Adrenal gland (tissue), 19 donors: ENCODE measurements at places on chromosomes 11 and 22.

GRCh38 chr11:94876645-94877442 lies 96.5 kb downstream of the CWC15 start:
- peaks cover 24% of the 10 kb centered on the region for H3K4me1 ChIP-seq
- H3K36me3 ChIP-seq: no peaks in the 10 kb centered on the region
- no peak overlapping the region for H3K27ac ChIP-seq
- H3K4me3 ChIP-seq: no peak overlapping the region

DNA sequence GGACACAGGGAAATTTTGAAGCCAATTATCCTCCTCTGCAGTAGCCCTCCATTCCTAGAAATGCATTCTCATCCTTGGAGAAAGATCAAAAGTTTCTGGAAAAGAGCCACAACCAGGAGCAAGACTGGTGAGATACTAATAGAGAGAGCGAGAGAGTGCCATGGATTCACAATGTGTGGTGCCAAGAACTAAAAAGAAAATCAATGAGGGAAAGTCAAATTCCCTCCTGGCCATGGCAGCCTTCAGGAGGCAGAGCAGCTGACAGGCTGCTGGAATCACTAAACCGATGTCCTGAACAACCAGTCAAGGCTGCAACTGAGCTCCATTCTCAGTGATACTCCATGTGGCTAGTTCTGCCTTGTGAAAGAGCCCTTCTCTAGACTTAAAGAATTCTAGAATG lies 561.0 kb downstream of the SOX6 start:
- DNase-seq: no peak
- no peak overlapping the region for H3K27ac ChIP-seq
- H3K4me1 ChIP-seq: no peaks in the 10 kb centered on the region
- H3K4me3 ChIP-seq: no peak overlapping the region
- H3K36me3 ChIP-seq: no peaks in the 10 kb centered on the region
- H3K27me3 ChIP-seq: no peaks in the 10 kb centered on the region

GRCh38 chr11:73538381-73538872 lies 59.5 kb downstream of the FAM168A start:
- no peak overlapping the region for H3K4me3 ChIP-seq
- H3K4me1 ChIP-seq: peaks cover 5% of the 10 kb centered on the region
- H3K27me3 ChIP-seq: no peaks in the 10 kb centered on the region
- H3K27ac ChIP-seq: no peak overlapping the region
- no peaks in the 10 kb centered on the region for H3K36me3 ChIP-seq

DNA sequence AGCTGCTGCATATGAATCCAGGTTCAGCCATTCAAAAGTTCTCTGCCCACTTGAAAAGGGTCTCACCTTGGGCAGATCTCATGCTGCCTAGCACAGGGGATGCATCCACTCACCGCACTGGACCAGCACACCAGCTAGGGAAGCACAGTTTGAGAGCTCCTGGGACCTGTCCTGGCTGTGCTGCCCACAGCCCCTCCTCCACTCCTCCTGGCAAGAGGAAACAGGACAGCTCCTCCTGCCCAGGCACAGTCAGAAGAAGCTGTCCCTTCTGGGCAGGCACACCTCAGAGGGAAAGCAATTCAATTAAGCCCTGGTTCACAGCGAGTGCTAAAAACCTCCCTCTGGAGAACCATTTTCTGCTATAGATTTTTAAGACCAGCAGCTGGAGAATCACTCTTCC lies 146.7 kb downstream of the ST3GAL4 start:
- H3K4me3 ChIP-seq: no peak overlapping the region
- no peak for DNase-seq
- H3K4me1 ChIP-seq: no peaks in the 10 kb centered on the region
- peaks cover 4% of the 10 kb centered on the region for H3K27me3 ChIP-seq
- H3K36me3 ChIP-seq: no peaks in the 10 kb centered on the region

- peaks cover 3% of the 10 kb centered on the region for H3K4me1 ChIP-seq
- H3K4me3 ChIP-seq: no peak overlapping the region
- no peaks in the 10 kb centered on the region for H3K36me3 ChIP-seq
- no peak overlapping the region for H3K27ac ChIP-seq
Measured at GRCh38 chr11:68950270-68950669, 30.5 kb downstream of the MRGPRD start.

- no peaks in the 10 kb centered on the region for H3K36me3 ChIP-seq
- H3K27me3 ChIP-seq: no peaks in the 10 kb centered on the region
- no peak overlapping the region for H3K4me3 ChIP-seq
- no peak for DNase-seq
Measured at GRCh38 chr11:41301023-41301422, 158.4 kb downstream of the LRRC4C start.

DNA sequence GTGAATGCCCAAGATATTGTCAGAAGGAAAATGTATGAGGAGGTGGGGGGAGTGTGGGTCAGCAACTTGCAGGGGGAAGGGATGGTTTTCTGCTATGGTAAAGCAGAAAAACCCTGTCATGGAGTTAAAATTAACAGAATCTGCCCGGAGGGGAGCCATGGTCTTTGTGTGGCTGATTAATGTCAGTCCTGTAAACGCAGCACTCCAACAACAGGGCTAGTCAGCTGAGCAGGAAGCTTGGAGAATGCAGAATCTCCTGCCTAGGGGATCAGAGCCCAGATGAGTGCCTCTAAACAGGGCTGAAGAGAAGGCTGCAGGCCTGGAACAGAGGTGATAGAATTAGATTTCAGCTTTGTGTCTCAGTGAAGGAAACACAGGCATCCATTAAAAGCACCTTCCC lies 140.9 kb upstream of the MTNR1B start:
- no peaks in the 10 kb centered on the region for H3K36me3 ChIP-seq
- H3K27me3 ChIP-seq: no peaks in the 10 kb centered on the region
- no peak overlapping the region for H3K27ac ChIP-seq
- H3K4me1 ChIP-seq: no peaks in the 10 kb centered on the region
- no peak overlapping the region for H3K4me3 ChIP-seq

- H3K36me3 ChIP-seq: no peaks in the 10 kb centered on the region
- H3K4me3 ChIP-seq: no peak overlapping the region
Measured at GRCh38 chr11:131693756-131694155, 323.3 kb downstream of the NTM start.

DNA sequence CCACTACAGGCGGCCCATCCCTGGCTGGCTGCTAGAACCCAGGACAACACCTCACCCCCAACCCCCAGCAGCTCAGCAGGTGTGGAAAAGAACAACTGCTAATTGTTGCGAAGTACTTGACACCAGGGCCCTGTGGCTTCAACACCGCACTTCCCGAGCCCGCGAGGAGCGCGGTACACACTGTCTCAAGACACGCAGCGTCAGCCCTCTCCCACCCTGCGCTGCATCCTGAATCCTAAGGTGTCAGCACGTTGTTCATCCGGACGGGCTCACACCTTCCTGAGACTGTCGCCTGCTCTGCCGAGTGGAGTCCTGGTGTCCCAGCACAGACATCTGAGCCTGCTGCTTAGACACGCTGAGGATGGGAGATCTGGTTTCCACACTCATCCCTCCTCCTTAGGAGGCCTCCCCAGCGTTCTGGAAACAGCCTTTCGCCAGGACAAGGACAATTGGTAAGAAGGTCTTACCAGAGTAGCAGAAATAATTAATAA lies 1336.2 kb downstream of the BRD1 start:
- DNase-seq: no peak
- H3K36me3 ChIP-seq: no peaks in the 10 kb centered on the region
- H3K4me1 ChIP-seq: no peaks in the 10 kb centered on the region
- H3K27ac ChIP-seq: no peak overlapping the region
- H3K4me3 ChIP-seq: no peak overlapping the region

GRCh38 chr11:58631378-58631777 lies 8.9 kb downstream of the CNTF start:
- no peak overlapping the region for H3K4me3 ChIP-seq
- no peaks in the 10 kb centered on the region for H3K27me3 ChIP-seq
- no peak overlapping the region for H3K27ac ChIP-seq
- no peak for DNase-seq

DNA sequence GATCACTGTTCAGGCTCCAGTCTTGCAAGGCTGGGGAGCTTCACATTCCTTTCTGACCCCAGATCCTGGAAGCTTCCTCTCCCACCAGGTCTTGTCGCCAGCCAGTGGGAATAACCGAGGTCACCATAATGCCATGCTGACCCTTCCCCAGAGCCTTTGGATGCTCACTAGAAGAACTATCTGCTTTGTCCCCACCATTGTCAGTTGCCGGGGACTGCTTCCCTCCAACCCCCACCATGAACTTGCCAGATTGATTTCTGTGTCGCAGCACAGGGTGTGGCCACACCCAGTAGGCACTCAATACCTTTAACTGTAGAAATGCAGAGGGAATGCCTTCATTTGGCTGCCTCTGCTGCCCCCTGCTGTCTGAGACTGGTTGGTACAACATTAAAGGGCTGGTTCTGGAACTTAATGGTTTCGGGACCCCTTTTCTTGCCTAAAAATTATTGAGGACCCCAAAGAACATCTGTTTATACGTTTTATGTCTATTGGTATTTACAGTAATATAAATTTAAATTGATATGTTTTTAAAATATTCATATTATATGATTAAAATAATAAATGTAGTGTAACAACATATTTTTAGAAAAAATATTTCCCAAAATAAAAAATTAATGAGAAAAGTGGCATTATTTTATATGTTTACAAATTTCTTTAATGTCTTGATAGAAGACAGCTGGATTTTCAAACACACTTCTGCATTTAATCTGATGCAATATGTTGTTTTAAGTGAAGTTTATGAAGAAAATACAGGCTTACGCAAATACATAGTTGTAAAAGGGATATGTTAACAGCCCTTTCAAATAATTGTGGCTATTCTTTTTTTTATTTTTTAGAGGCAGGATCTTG lies 6.7 kb upstream of the GDPD5 start:
- no peaks in the 10 kb centered on the region for H3K27me3 ChIP-seq
- no peak overlapping the region for H3K27ac ChIP-seq
- no peak overlapping the region for H3K4me3 ChIP-seq

DNA sequence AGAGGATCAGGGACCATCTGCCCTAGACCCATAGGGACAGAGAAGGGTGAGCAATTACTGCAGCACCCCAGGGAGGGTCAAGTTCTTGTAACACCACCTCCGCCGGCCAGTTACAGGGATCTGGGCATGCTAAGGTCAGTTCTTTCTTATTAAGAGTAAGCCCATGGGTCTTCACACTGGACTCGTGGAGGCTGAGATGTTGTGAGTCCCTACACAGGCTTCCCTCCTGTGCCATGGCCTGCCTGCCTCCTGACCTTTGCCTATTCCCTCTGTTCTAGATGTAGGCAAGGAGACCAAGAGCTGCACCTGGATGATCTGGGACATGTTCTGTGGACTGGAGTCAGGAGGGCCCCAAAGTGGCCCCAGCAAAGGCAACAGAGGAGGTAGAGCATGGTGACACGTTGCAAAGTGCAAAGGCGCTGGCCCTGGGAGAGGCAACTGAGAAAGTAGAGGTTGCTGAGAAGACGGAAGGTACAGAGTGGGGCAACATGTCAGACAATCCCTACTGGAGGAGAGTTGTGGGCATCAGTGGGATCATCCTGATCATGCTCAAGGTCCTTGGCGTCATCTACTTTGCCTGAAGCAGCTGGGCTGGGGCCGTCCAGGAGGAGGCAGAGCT lies 16.3 kb upstream of the GNAZ start:
- H3K27me3 ChIP-seq: no peaks in the 10 kb centered on the region
- no peak overlapping the region for H3K27ac ChIP-seq
- H3K4me3 ChIP-seq: no peak overlapping the region
- no peak for DNase-seq
- H3K36me3 ChIP-seq: no peaks in the 10 kb centered on the region

DNA sequence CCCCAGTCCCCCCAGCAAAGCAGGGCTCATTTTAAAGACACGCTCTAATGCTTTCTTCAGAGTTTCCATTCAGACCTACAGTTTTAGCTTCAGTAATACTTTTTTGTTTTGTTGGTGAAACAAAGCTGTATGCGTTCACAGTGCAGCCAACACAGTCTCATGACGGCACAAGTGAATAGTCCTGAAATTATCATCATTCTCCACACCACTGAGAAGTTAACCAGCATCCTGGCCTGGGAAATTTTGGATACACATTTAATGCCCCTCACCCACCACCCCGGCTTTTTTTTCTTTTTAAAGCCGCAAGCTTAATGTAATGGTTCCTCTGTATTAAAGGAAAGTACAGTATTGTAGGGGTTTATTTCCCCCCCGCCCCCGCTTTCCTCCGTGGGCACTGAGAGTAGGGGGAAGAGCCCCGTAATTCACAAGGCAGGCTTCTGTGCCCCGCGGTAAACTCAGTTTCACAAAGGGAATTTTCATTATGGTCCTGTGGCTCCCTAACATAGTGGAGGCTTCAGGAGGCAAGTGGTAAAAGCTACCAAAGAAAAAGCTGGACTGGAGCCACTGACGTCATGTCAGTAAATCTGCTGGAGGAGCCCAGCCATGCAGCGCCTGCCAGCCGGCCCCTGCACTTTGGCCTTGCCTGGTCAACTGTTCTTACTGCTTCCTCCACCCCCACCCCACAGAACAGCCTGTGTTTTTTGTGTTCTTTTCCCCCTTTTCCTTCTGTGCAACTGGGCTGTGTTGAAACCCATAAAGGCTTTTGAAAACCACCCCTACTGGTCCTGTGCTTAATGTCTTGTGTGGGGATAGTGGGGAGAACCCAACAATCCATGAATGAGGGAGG lies 18.2 kb downstream of the TEAD1 start:
- H3K27me3 ChIP-seq: no peaks in the 10 kb centered on the region
- H3K36me3 ChIP-seq: no peaks in the 10 kb centered on the region
- peak; percentile 94 for DNase-seq
- peaks cover 81% of the 10 kb centered on the region for H3K4me1 ChIP-seq

DNA sequence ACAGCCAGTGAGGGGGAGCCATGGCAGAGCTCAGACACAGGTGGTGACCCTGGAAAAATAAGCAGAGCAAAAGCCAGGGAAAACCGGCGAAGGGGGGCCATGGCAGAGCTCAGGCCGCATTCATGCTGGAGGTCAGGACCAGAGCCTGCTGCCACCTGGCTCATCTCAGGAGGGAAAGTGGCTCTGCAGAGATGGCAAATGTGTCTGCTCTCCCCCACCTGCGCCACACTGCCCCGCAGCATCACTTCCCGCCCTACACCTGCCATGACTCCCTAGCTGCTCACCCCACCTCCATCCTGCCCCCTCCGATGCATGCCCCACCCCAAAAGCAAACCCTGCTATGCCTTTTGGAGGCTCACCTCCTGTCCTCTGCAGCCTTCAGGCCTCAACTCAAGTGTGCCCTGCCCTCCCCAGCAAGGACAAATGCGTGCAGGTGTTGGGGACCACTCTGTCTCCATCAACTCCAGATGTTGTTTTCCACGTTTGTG lies 123.2 kb upstream of the FGF3 start:
- DNase-seq: no peak
- no peak overlapping the region for H3K4me3 ChIP-seq
- no peaks in the 10 kb centered on the region for H3K27me3 ChIP-seq
- no peaks in the 10 kb centered on the region for H3K4me1 ChIP-seq
- no peak overlapping the region for H3K27ac ChIP-seq
- H3K36me3 ChIP-seq: no peaks in the 10 kb centered on the region

GRCh38 chr11:74327076-74327475 lies 15.6 kb upstream of the P4HA3 start:
- H3K27me3 ChIP-seq: no peaks in the 10 kb centered on the region
- no peak overlapping the region for H3K27ac ChIP-seq
- DNase-seq: no peak
- peaks cover 5% of the 10 kb centered on the region for H3K4me1 ChIP-seq
- H3K4me3 ChIP-seq: no peak overlapping the region
- no peaks in the 10 kb centered on the region for H3K36me3 ChIP-seq

GRCh38 chr22:46582281-46582933 lies 37.8 kb upstream of the GRAMD4 start:
- H3K27me3 ChIP-seq: no peaks in the 10 kb centered on the region
- peak; percentile 10 for DNase-seq
- no peak overlapping the region for H3K4me3 ChIP-seq
- peaks cover 13% of the 10 kb centered on the region for H3K4me1 ChIP-seq
